SHP77 (cell line): ENCODE measurements at places on chromosomes 1 and 21.
A peak's percentile ranks its signal among the peaks of the same experiment; 100 is the strongest.

DNA sequence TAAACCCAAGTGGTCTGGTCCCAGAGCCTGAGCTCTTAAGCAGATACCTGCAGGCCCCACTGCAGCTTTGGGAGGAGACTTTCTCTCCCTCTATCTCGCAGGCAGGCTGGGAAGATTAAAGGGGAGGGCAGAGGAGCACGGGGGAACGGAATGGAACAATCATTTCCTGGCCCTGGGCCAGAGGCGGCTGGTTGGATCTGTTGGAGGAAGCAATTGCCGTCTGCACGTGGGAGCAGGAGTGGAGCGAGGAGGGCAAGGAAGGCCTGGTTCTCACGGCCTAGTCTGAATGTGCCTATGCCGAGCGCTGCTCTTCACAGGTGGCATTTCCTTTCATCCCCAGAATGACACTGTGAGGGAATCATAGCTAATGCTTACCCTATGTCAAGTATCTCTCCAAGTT lies 23.7 kb downstream of the NKAIN1 start:
- peak; percentile 59 for DNase-seq

- DNase-seq: no peak
Measured at GRCh38 chr1:152621993-152622392, 910 bp downstream of the LCE3A start.

- DNase-seq: no peak
Measured at GRCh38 chr1:30328401-30329262, 394.8 kb downstream of the MATN1 start.

DNA sequence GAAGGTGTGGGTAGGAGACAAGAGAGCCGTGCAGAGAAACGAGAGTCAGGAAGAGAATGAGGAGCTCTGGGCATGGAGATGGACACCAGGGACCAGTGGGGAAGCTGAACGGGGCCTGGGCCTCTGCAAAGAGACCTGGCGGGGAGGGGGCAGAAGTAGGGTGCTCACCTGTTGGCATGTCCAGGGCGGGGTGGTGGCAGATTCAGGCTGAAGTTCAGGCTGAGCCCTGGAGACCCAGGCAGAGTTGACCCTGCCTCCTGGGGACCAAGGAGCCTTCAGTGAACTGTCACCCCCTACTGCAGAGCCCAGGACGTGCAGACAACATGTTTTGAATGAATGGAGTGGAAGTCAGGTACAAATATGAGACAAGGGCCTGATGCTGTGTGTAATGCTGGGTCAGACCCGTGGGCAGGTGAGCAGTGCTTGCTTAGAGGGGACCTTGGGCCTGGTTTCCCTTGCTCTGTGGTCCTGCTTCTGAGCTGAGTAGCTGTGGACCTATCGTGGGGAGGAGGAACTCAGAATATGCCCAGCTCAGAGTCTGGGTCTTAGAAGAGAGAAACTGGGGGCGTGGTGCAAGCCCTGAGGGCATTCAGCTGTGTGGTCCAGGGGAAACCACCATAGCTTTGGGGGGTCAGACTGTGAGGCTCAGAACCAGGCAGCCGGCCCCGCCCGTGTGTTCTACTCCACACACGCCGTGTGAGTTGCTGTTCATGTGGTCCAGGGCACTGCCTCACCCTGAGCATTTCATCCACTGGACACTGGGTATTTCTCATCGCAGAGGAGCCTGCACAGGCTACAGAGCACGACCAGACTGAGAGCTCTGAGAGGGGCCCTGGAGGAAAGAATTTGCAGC lies 21.3 kb upstream of the UMODL1 start:
- DNase-seq: no peak

- DNase-seq: no peak
Measured at GRCh38 chr1:157167437-157167836, 29.2 kb upstream of the ETV3 start.

GRCh38 chr1:65541161-65541560 lies 120.7 kb downstream of the LEPR start:
- DNase-seq: no peak

DNA sequence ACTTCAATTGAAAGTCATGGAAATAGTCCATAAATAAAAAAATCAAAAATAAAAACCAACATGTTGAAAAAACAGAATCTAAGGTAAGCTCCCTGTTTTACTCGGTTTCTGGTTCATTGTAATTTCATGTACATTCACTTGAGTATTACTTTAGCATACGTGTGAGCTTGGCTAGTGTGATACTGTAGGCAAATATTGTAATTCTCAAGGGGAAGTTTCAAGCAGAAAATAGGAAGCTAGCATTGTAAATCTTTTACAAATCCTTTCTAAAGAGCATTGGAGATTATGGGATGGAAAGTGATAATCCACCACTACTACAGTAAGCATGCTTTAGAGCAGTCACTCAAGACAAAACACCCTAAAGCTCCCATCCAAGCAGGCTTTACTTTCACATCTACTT lies 3.3 kb upstream of the LPAR3 start:
- DNase-seq: no peak

DNA sequence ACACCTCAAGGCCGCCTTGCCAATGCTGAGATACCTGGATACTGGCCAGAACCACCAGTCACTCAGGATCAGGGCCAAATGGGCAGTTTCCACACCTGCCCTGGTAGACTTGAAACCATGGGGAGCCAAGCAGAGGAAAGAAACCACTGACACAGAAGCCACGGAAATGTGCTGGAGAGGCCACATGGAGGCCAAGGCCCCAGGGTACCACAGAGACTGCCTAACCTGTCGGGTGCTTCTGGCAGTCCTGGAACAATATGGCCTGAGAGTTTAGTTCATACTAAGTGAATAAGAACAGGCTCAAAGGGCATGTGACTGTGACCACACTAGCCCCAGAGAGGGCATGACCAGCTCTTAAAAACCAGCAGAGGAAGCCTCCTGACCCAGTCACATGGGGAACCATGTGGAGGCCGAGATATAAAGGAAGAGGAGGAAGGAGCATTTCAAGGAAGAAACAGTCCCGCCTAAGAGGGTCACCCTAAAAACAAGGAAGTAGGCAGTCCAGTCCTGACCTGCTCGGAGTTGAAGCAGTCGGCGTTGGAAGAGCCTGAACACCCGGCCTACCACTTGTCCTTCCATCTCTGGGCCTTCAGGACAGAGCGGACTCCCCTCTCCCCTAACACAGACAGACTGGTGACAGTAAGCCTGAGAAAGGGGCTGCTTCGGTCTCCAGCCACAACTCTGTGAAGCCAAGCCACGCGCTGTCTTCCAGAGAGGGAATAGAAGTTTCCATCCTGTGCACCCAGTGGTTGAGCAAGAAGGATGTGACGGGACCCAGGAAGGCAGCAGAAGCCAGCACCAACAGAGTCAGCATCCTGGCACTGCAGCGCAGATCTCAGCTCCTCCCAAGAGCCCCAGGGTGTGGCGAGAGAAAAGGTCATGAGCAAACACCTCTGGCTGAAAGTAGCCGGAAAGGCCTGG lies at the start of gene DENND2D:
TSS of gene DENND2D (minus strand) at position 766 of the 921 bp plus-strand sequence. CDS start at position 579, 187 bp downstream.
- DNase-seq: no peak

DNA sequence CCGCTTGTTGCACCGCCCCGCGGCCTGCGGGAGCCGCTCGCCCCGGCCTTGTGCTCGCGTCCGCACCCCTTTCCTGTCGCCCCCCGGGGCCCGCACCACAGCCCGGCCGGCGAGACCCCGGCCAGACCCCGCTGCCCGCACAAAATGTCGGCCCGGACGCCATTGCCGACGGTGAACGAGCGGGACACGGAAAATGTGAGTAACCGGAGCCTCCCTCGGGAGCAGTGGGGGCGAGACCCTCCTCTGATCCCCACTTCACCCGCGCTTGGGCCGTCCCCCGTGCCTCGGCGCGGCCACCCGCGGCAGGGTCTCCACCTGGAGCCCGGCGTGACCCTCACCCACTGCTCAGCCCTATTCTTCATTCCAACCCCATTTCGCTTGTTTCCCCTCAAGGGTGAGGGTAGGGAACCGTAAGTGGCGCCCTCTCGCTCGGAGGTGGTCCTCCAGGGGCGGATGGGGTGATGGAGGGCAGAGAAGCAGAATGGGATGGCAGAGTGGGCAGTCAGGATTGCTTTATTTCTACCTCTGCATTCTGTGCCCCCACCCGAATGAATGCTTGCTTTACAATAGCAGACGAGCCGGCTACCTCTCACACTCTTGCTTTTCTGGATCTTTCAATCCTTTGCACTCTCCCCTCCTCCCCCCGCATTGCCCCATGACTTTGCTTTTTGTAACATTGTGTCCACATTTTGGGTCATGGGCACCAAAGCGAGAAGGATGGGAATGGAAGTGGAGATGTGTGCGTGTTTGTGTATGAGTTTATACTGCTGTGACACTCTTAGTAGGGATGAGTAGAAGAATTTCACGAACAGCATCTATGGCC lies 954 bp downstream of the MARK1 start:
- DNase-seq: peak; percentile 17

DNA sequence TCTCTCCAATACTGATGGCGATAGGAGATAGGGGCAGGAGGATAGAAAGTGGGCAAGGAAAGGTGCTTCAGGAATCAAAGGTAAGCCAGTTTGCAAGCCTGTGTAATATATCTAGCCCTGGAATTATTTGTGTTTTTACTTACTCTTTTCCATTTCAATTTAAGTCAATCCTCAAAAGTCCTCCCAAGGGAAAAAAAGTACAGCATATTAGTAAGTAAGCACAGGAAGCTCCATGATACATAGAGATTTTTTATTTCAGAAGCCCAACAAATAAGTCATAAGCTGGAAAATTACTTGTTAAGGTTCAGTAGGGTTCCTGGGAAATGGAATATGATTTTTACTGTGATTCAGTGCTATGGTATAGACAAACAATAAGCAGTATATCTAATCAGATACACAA lies 337.7 kb upstream of the DUSP10 start:
- no peak for DNase-seq

- no peak for DNase-seq
Measured at GRCh38 chr1:56387071-56387740, 192.2 kb downstream of the PLPP3 start.

DNA sequence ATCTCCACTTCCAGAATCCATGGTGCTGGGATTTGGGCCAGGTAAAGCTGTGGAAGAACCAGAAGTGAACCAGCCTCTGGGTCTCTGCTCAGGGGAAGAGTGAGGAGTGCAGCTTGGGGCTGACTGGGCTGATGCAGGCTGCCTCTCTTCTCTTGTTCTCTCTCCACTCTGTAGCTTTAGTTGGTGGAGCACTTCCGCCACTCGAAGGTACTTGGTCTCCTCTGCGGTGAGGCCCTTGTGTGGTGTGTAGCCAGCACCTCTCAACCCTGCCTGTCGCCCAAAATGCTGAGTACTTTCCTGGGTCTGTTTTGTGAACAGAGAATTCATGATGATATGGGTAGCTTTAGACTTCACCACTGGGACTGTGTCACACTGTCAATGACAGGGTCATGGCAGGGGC lies 63.2 kb downstream of the URB2 start:
- no peak for DNase-seq

DNA sequence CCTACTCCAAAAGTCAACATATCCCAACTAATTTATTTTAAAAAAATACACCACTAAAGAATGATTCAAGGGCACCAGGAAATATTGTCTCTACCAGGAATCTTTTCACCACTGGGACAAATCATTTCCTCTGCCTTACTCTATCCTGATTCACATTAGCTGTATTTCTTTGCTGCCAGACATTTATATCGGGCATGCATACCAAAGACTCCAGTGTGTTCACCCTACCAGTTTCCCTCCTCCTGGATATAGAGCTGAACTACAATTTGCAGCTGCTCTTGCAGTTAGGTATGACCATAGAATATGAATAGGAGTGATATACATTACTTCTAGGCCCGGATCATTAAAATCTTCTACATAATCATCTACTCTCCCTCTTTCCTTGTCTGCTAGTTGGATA lies 7.6 kb downstream of the KCNJ6 start:
- DNase-seq: no peak

DNA sequence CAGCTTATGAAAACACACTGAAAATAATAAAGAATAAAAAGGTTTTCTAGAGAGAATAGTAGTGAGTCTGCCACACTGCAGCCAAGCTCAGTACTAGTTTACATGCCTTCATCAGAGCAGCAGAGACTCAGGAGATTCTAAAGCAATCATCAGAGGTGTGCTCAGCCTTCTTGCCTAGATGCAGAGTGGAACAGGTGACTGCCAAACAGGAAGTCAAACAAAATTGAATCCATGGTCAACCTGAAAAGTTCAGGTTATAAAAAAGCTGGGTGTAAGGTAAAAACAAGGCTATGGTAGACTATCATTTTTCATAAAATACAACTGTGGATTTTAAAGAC lies 165.3 kb upstream of the C1orf105 start:
- no peak for DNase-seq

GRCh38 chr1:116405241-116406135 lies 32.4 kb downstream of the ATP1A1 start:
- DNase-seq: no peak

- DNase-seq: no peak
Measured at GRCh38 chr21:35478161-35479064, 429.3 kb upstream of the RUNX1 start.

GRCh38 chr1:38529391-38529790 lies 330.2 kb downstream of the RRAGC start:
- no peak for DNase-seq

GRCh38 chr1:12407050-12407961 lies 177.5 kb downstream of the VPS13D start:
- DNase-seq: no peak

DNA sequence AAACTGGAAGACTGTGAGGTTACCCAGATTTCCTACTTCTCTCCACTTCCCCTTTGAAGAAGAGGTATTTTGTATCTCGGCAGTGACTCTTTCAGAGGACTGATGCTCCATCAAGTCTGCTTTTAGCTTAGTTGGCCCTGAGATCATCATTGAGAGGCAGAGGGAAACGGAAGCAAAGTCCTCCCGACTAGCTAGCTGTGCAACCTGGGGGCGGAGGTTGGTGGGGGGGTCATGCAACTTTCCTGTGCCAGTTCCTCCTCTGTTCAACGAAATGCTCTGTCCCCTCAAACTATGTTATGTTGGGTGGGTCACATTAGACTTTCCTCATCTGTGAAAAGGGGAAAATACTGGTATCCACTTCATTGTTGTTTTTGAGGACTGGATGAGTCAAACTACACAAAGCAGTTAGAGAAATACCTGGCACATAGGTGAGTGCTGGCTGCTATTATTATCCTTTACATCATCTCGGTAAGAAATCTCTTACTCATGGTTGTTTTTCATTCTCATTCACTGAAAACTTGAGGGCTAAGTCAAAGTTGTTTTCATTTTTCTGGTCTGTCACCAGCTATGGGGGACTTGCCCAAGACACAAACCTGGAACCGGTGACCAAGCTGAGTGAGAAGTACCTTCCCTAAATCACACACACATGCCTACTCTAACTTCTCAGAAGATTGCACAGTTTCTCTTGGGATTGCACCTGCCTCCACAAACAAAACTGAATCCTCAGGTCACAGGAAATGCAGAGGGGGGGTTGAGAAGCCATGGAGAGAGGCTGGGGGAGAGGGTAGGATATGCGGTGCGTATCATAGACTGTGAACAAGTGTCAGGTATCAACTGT lies 83.3 kb downstream of the ABCA4 start:
- DNase-seq: no peak

DNA sequence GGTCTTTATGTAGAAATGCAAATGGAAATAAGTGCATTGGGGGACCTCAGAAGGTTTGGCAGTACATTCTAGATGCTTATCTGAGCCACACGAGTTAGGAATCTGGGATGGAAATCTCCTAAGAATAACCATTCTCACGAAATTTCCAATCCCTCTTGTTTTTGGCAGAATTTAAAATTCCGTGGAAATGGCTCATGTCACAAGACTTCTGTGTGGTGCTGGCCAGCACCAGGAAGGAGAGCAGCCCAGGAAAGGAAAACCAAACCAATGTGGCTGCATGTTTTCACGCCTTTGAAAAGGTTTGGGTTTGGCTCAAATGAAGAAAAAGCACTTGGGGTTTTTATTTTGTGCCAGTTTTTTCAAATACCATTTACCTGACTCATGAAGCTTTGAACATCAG lies 80.1 kb upstream of the KCNK2 start:
- no peak for DNase-seq
